ENCODE measurements at places on chromosomes 16 and 17.

DNA sequence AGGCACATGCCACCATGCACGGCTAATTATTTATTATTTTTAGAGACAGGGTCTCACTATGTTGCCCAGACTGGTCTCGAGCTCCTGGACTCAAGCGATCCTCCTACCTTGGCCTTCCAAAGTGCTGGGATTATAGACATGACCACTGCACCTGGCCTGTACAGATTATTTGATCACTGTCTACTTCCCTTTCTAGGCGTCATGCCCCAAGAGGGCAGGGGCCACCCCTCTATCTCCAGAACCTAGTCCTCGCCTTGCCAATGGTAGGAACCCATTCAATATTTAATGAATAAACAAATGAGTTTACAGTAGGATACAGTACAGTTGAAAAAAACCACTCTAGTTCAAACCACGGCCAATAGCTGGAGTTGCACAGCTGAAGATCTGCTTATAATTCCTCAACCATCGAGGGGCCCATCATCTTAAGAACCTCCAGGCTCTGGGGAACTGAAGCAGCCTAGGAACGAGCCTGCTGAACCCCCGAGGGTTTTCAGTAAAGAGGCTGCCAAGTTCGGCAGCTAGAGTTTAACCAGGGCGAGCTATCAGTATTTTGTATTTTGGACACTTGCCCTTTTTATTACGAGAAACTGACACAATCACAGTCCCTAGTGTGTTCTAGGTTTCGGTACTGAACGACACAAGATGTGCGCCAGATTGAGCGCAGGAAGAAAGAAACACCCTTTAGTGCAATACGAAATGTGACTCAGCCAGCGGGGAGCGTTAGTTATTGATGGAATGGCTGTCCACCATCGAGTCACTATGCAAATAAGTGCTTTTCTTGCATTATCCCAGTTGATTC is 14.6 kb downstream of the ADCY9 start:
- DNase-seq: no peak

DNA sequence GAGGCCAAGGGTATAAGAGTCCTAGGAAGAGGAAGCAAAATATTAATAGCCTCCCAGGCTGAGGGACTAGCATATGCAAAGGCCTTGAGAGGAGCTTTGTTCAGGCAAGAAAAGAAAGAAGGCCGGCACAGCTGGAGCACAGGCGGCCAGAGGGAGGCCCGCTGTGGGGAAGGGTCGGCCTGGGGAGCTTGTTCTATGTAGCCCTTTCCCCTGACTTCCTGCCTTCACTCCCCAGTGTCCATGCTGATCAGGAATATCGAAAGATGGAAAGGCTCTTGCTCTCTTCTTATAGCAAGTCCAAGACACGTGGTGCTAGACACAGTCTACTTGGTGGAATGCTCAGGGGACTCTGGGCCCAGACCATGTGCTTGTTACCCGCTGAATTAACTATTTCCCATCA is 27.4 kb upstream of the HAS3 start:
- DNase-seq: no peak

GRCh38 chr17:39002991-39003715 is 36.0 kb upstream of the FBXO47 start:
- no peak for DNase-seq

DNA sequence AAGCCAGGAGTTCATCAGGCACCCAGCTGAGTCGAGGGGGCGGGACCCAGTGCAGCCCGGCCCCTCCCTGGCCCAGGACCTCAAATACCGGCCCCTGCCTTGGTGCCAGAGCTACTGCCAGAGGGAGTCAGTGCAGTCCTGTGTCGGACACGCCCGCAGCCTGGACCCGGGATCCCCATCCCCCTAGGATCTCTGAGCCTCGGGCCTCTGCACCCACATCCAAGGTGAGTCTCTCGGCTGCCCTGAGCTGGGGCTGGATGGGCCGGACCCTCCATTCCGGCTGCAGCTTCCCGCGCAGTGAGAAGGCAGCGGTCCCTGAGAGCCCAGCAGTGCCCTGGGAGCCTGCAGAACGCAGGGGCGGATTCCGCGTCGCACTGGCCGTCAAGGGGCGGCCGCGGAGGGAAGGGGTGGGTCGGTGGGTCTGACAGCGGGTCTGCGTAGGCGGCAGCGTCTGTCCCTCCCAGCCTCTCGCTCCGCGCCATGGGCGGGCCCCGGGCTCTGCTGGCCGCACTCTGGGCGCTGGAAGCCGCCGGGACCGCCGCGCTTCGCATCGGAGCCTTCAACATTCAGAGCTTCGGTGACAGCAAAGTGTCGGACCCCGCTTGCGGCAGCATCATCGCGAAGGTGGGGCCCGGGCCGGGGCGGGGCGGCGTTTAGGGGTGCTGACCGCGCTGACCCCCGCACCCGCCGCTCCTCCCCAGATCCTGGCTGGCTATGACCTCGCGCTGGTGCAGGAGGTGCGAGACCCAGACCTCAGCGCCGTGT is at the start of gene DNASE1L2:
Gene DNASE1L2, plus strand, starts transcription at position 108 of the 765 bp plus-strand sequence. Its CDS starts 373 bp downstream, at position 481.
- DNase-seq: no peak

DNA sequence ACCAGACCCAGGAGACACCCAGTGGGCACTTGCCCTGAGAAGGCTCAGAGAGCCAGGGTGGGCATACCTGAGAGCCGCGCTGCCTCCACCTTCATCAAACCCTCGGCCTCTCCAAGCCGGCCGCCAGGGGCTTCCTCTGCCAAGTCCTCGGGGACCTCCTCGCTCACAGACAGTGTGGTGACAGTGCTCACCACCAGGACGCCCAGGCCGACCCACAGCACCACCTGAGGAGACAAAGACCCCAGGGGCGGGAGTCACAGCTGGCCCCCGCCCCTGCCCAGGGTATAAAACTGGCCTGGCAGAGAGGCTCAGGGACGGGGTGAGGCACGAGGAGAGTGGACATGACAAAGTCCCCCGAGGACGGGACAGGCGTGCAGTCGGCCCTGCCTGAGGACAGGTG is 21.1 kb downstream of the NDUFAF8 start:
- DNase-seq: no peak

DNA sequence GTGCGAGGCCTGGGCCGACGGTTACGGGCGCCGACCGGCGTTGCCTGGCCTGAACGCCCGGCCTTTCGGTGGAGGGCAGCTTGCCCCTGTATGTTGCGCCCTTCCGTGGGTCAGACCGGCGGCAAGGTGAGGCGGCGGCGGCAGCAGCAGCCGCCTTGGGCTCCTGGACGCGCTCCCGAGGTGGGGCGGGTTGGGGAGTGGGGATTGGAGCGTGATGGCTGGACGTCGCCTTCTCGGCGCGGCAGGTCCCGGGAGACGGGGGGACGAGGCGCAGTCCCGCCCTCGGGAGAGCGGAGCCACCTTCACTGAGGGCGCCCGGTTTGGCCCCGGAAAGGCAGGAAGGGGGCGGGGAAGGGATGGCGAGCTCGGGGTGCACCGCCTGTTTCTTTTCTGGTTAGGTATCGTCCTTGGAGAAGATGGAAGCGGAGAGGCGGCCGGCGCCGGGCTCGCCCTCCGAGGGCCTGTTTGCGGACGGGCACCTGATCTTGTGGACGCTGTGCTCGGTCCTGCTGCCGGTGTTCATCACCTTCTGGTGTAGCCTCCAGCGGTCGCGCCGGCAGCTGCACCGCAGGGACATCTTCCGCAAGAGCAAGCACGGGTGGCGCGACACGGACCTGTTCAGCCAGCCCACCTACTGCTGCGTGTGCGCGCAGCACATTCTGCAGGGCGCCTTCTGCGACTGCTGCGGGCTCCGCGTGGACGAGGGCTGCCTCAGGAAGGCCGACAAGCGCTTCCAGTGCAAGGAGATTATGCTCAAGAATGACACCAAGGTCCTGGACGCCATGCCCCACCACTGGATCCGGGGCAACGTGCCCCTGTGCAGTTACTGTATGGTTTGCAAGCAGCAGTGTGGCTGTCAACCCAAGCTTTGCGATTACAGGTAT is 671 bp downstream of the DGKE start:
- no peak for DNase-seq

GRCh38 chr16:58198803-58199411 is 1.0 kb upstream of the CSNK2A2 start:
- DNase-seq: no peak

- DNase-seq: no peak
These were observed 253.6 kb downstream of the CDH13 start for GRCh38 chr16:82880346-82880745.

GRCh38 chr16:68548947-68549346 is 9.9 kb downstream of the ZFP90 start:
- DNase-seq: no peak

- DNase-seq: no peak
These were observed 20.9 kb downstream of the CCDC182 start for GRCh38 chr17:57724026-57724728.

DNA sequence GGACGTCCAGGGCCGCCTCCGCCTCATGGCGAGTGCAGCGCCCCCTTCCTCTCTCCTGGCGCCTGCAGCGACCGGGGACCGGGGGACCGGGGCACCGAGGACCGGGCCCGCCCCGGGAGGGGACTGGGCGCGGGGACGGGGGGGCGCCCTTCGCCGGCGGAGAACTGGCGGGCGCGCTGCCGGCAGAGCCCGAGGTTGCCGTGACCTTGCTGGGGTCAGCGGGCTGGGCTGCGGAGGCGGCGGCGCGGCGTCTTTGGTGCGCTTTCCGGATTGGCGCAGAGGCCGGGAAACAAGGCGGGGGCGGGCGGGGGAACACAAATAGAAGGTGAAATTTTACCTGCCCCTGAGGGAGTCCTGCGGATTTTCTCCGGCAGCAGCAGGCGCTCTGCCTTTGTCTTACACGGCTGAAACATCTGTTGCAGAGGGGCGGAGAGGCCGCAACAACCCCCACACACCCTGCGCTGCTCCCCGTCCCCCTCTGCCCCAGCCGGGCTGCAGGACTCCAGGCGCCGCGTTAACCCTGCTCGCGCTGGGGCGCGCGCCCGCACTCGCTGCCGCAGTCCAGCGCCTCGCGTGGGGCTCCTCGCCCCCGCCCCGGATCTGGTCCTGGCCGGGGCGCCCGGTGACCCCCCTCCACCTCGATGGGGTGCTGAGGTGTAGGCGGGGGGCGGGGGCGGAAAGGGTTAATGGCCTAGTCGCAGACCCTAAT is 53.5 kb downstream of the SREBF1 start:
- DNase-seq: peak; percentile 67

- no peak for DNase-seq
These were observed 174.9 kb upstream of the CIBAR2 start for GRCh38 chr16:85286951-85287814.

DNA sequence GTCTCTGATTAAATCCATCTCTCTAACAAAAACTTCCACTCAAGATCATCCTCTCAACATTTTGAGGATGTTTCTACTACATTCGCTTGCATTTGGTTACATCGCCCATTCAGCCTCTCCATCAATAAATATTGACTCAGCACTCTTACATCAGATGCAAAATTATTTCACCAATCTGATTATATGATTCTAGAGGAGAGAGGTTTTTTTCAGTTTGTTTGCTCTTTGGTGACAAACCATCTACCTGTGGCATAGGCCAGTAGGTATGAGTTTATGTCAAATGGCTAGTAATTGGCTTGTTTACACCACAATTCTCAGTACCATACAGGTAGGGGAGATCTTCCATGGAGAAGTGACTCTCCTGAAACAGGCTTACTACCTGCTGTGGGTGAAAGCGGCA is 52.3 kb downstream of the TOX3 start:
- no peak for DNase-seq

- DNase-seq: no peak
These were observed 269.9 kb downstream of the SHISA9 start for GRCh38 chr16:13171313-13171712.

- DNase-seq: no peak
These were observed 58.2 kb downstream of the TK2 start for GRCh38 chr16:66491716-66492064.

- DNase-seq: no peak
These were observed 17.1 kb downstream of the GGA3 start for GRCh38 chr17:75244133-75244866.

DNA sequence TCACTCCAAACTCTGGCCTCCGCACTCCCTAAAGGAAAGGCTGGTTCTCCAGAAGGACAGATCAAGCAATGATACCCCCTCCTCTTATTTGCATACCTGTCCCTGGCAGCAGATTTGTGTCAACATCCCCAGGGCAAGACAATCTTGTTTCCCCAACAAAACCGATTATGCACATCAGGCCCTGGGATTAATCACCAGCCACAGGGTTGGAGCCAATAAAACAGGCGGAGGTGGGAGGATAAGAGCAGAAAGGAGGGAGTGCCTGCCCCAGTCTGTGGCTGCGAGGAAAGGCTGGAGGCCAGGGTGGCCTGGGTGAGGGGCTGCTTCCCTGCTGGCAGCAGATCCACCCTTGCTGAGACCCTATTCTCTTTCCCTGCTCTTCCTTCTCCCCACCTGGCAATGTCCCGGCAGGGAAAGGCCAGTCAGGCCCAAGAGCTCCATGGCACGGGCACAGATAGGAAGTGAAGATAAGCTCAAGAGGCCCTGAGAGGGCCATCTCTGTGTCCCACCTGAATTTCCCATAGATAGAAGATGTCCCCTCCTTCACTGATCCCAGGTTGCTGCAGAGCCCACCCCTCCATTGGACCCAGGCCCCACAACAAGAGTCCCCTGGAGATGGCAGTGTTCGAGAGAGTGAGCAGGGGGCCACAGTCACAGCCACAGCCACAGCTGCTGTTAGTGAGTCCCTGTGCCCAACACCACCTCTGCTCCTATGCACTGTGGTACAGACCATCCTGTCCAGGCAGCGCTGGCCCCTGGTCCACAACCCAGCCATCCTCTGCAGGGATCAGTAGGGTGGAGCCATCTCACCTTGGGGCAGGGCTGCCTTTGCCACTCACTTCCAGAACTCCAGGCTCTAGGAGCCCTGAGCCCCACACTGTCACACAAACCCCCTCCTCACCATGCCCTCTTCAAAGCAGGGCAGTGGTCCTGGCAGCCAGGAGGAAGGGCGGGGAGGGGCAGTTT is 137.5 kb downstream of the SDK2 start:
- DNase-seq: no peak

DNA sequence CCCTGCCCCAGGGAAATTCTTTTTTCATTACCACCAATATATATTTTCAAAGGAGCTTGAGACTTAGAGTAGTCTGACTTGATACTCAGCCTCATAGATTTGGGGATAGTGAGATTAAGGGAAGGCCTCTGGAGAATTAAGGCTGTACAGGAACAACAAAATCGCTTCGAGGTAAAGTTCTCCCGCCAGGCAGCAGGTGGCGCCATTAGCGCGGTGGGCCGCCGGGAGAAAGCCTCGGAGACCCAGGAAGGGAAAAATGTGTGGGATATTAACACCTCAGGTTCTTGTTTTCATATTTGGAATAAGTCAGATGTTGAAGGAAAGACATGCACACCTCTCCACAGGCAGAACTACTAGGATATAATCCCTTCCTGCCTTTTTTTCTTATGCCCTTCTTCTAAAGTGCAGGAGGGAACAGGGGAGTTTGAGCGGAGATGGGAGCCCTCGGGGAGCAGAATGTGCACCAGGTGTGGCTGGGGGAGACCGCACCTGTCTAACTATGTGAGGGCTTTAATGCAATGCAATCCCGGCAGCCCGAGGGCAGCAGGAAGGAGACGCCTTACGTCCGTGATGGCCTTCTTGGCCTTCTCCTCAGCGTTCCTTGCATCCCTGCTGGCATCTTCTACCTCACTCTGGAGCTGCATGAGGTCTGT is 25.9 kb downstream of the MYH3 start:
- no peak for DNase-seq

Measured in NCI-H1436 treated with DMSO at 0.1 percent for 48 hours (cell line).